AG08396 (cell line): ENCODE measurements at places on chromosomes 16 and 17.
A peak's percentile ranks its signal among the peaks of the same experiment; 100 is the strongest.

DNA sequence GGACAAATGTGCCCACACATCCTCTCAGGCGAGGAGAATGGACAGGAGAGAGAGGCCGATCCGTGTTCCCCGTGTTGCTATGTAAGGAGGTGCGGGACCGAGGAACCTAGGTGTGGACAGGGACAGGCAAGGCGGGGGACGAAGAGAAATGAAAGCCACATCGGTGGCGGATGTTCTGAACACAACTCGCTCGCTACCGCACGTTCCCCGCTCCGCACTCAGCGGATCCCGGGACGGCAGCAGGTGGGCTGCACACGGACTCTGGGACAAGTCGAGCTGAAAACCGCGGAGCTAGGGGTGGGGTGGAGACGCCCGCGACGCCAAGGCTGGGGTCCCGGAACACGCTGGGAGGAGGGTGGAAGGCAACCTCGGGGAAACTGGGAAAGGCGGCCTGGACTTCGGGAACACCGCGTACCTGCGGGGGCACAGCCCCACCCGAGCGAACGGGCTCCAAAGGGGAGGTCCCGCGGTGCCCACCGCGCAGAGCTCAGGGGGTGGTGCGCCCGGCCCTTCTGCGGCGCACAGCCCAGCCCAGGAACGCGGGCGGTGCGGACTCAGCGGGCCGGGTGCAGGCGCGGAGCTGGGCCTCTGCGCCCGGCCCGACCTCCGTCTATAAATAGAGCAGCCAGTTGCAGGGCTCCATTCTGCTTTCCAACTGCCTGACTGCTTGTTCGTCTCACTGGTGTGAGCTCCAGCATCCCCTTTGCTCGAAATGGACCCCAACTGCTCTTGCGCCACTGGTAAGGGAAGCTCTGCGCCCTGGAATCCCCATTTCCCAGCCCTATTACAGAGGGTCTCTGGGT, at the start of gene MT1E:
Gene MT1E (plus strand): TSS at position 642 of the 803 bp plus-strand sequence. CDS start 71 bp downstream, at position 713.
- DNase-seq = peak; percentile 91

DNA sequence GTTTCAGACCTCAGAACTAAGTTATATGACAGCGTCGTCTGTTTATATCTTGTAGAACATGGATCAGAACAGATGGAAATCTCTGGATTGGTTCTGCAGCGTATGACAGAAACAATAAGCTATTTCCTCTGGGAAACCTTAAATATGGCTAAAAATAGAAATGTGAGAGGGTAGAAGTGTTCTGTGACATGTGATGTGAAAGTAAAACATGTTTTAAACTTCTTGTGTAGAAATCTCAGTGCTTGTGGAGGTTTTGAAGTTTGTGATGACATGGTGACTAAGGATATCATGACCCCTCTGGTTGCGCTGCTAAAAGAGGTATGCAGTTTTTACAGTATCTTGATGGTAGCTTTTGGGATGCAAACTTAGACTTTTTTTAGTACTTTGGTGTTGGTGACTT, 2.8 kb downstream of the HEATR3 start:
- DNase-seq = peak; percentile 41

DNA sequence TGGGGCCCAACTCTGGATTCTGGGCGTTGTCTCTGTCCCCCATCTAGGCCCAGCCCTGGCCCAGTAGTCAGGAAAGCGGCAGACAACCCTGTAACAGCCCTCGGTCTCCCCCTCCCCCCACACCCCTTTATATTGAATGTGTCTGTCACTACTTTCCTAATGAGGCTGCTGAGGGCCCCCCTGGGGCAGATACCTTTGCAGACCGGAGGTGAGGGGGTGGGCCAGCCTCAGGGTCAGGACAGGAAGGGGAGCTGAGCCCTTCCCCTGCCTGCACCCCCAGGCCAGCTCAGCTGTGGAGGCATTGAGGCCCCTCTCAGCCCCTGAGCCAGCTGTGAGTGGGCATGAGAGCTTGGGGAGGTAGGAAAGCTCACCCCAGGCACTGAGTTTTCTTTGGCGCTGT, 17.1 kb downstream of the RAI1 start:
- no peak for DNase-seq

GRCh38 chr16:23523876-23524385, 13.6 kb upstream of the GGA2 start:
- DNase-seq = no peak

- no peak for DNase-seq
Observed at GRCh38 chr16:72191551-72191950, 19.6 kb upstream of the PMFBP1 start.

DNA sequence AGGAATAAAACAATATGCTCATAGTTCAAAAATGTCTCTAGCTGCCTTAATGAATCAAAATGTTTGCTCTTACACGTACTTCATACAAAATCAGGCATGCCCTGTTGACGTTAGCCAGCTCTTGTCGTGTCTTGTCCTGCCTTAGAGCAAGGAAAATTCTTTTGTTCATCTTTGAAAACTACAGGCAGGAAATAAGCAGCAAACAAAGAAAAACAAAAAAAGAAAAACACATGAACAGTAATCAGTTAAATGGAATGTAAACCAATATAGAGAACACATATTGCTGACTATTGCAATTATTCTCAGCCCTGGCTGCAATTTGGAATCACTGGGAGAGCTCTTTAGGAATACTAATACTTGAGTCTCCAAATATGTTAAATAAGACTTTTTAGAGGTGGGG, 1.7 kb downstream of the CAPNS2 start:
- no peak for DNase-seq

DNA sequence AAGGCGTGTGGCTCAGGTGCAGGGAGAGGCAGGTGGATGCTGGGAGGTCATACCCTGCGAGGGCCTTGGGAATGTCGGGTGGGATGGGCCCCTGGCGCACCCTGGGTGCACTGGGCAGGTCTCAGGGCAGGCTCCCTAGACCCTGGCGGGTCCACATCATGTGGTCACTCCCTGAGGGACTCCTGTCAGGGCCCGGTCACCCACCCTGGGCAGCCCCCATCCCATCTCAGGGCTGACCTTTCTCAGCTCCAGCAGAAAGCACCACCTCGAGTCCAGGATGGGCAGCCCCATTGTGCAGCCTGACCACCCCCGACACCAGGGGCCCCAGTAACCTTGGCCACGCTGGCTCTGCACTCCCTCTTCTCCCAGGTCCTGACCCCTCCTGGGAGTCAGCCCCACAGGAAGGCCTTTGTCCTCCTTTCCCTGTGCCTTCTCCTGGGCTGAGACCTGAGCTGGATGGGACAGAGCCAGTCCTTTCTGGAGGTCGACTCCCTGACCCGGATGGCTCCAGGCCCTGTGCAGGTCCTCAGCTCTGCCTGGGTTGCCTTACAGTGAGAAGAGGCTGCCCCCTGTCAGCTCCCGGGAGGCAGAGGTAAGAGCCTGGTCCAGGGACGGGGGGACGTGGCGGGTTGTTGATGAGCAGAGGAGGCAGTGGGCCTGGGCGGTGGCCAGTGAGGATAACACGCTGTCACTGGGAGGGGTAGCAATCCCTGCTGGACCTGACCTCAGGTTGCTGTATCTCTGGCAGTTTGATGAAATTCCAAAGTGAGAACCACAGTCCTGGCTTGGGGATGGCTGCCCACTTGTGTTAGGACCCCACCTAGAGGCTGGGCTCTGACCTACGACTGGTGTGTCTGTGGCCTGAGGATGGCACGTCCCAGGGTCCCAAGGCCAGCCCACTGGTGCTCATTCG, 77.9 kb downstream of the GOSR1 start:
- no peak for DNase-seq

DNA sequence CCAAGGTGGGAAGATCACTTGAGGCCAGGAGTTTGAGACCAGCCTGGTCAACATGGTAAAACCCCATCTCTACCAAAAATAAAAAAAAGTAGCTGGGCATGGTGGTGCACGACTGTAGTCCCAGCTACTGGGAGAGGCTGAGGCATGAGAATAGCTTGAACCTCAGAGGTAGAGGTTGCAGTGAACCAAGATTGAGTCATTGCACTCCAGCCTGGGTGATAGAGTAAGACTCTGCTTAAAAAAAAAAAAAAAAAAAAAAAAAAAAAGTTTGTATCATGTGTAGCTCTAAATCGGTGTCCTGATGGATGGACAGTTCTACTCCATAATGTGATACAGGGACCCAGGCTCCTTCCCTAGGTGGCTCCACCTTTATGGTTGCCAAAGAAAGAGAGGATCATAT, 497.1 kb upstream of the RBFOX1 start:
- DNase-seq = no peak

- DNase-seq = no peak
Observed at GRCh38 chr17:75894049-75894733, 2.6 kb downstream of the TRIM65 start.

- DNase-seq = no peak
Observed at GRCh38 chr17:70070305-70071027, 4.6 kb upstream of the KCNJ16 start.

- DNase-seq = peak; percentile 81
Observed at GRCh38 chr17:1490643-1491442, 1.6 kb downstream of the MYO1C start.

DNA sequence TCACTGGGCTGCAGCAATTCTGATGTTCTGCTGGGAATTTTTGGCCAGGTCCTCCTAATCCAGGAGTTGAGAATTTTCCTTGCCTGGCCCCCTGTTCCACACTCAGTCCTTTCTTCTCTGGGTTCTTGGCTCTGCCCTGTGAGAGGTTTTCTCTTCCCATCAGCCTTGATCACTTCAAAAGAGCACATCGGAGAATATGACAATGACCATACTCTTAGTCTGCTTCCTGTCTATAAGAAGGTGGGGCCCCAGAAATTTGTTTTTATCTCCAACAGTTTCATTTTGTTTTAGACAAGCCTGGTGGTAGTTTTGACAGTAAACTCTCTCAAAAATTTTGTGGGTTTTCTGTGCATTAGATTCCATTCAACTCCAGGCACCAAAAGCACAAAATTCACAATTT, 70.7 kb downstream of the C17orf67 start:
- DNase-seq = no peak

DNA sequence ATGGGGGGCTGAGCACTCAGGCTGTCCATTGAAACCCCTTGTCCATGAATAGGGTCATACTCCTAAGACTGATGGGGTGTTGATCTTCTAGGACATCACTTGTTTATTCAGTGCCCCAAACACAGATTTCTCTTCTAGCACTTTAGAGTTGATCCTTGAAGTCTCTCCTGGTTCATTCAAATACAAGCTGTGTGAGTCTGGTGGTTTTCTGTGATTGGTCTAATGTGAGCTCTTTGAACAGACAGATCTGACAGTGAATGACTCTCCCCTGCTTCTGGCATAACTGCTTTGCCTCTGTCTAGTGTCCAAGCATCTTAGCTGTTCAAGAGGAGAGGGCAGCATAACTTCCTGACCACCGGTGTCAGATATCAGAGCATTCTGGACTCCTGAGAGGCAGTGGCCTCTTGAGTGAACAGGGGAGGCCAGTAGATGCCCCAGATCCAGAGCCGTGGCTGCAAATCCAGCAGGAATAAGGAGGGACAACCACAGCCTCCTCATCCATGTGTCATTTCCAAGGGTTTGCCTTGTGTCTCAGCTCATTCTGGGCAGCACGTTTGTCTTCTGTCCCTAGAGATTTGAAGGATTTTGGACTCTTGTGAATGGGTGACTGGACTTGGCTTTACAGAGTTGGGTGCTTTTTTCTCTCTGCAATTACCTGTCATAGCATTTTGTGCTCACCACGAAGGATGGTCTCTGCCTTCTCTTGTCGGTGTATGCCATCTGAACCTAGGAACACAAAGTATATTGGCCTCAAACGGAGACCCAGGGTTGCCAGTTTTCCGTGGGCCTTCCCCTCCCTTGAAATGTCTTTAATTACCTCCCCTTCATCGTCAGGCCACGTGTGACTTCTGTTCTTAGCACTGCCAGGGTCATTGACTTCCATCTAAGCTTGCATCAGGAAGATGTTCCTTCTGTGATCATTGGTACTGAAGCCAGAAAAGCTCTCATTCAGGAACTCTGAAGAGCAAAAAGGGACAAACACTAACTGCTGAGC, 13.9 kb upstream of the CLEC18C start:
- DNase-seq = peak; percentile 25

DNA sequence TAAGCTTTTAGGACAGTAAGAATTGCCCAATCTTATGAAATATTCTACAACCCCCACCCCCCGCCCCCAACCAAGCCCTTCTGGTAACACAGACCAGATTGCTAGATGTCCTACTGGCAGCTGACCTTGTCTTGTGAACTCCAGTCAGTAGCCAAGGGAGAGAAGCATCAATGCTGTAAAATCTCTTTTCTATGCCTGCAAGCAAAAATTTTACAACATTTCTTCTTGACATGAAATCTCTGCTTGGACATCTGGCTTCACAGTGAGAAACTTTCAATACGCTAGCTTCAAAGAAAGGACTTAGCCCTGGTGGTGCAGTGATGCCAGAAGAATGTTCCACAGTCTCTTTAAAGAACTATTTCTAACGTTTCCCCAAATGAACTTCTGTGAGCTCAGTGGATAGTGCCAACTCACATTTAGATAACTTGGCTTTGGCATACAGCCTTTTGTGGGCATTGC, 169.3 kb upstream of the AXIN2 start:
- DNase-seq = no peak

GRCh38 chr16:68421076-68421475, 27.2 kb downstream of the SMPD3 start:
- DNase-seq = no peak

DNA sequence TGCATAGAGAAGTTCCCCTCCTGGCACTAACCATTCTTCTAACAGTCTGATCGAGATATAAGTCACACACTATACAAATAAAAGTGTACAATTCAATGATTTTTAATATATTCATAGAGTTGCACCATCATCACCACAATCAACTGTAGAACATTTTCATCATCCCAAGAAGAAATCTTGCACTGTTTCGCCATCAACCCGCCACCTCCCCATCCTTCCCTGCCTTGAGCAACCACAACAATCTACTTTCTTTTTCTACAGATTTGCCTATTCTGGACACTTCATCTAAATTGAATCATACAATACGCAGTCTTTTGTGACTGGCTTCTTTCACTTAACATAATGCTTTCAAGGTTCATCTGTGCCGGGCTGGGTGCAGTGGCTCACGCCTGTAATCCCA, 33.0 kb upstream of the GUCY2D start:
- DNase-seq = no peak

DNA sequence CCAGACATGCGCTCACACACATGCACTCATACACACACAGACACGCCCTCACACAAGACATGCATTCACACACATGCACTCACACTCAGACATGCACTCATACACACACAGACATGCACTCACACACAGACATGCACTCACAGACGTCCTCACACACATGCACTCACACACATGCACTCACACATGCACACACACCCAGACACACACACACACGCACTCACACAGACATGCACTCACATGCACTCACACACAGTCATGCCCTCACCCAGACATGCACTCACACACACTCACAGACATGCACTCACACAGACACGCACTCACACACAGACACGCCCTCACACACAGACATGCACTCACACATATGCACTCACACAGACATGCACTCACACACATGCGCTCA, 2.1 kb upstream of the ZNF469 start:
- DNase-seq = no peak

DNA sequence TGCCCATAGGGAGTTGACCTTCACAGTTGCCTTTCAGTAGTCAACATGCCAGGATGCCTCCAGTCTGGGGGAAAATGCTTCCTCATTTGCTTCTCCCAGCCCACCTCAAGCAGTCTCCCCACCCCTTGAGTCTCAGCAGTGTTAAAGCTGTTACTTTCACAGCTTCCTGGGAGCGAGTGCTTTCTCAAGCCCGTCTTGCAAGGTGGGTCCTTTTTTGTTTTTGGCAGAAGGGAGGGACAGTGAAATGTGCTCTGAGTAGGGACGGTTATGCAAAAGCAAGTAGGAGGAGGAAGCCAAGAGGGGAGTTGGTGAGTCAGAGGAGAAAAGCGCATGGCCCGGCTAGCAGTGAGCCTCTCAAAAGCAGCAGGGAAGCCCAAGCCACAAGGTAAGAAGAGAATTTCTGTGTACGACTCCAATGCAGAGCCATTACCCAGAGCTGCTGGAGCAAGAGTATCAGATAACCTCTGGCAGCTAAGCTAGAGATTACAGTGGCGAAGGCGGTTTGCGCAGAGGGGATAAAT, at the start of gene CHST4:
Gene CHST4 (plus strand): TSS at position 316 of the 521 bp plus-strand sequence. CDS start 10,252 bp downstream, outside the sequence.
- DNase-seq = peak; percentile 63
